Choroid plexus epithelial cell (primary cell): ENCODE measurements at places on chromosomes 1 and 21.

GRCh38 chr1:104136621-104137020 is 386.9 kb downstream of the AMY1C start:
- DNase-seq = no peak

GRCh38 chr21:33157303-33157702 is 72.4 kb upstream of the IFNAR2 start:
- DNase-seq = peak; percentile 13

DNA sequence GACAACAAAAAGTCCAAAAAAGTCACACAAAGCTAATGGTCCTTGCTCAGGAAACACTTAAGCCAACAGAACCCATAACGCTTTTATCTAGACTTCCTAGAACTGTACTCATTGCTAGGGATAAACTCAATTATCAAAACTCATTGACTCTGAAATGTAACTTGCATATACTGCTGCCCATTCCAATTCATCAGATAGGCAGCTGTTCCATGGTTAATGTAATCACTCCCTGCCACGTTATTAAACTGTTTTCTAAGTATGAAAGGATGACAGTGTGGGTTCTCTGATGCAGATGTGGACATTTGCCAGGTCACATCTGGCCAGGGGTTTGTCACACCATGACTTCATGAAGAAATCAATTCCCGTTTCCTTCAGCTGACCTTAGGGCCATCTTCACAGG is 30.3 kb upstream of the DNAJC11 start:
- DNase-seq = no peak

DNA sequence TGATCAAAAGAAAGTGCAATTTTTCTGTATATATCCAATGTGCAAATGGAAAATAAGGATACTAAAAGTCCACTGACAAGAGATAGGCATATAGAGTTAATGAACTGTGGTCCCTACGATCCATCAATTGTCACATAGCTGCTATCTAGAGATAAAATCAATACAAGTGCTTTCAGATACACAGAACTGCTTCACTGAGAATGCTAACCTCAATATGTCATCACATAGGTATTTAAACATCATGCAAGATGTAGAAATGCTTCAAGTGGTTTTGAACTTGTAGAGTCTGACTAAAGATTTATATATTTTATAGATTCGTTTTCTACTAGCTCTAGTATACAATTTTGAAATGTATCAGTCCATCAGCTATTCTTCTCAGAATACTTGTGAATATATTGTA is 1604.7 kb downstream of the PLA2G4A start:
- peak; percentile 71 for DNase-seq

- DNase-seq = peak; percentile 2
Measured at GRCh38 chr1:175708787-175709186, 34.6 kb downstream of the TNR start.

GRCh38 chr1:168842916-168843315 is 113.9 kb upstream of the DPT start:
- no peak for DNase-seq

DNA sequence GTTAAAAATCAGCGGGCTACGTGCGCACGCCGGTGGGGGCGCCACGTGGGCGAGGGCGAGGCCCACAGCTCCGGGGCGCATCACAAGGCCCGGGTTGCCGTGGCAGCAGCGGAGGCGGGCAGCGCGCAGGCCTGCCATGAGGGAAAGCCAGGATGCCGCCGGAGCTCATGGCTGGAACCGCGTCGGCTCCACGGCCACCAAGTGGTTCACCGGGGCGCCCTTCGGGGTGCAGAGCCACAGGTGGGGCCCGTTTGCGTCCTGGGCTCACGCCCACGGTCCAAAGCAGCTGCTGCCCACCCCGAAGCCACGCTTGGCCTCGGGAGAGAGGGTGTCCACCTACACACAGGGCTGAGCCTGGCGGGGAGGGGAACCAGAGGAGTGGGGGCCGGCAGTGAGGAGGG is 4.9 kb upstream of the TTC22 start:
- no peak for DNase-seq

DNA sequence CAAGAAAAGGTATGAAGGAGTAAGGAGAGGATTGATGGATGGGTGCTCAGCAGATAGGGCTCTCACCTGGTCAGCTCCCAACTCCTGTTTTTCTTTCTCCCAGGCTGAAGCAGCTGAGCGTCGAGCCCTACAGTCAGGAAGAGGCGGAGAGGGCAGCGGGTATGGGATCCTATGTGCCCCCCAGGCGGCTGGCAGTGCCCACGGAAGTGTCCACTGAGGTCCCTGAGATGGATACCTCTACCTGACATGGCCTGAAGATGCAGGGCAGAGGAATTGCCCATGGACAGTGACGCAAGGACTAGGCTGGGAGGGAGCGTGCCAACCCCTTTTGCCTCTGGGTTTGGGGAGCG is 739 bp downstream of the ZNF593 start:
- DNase-seq = no peak

DNA sequence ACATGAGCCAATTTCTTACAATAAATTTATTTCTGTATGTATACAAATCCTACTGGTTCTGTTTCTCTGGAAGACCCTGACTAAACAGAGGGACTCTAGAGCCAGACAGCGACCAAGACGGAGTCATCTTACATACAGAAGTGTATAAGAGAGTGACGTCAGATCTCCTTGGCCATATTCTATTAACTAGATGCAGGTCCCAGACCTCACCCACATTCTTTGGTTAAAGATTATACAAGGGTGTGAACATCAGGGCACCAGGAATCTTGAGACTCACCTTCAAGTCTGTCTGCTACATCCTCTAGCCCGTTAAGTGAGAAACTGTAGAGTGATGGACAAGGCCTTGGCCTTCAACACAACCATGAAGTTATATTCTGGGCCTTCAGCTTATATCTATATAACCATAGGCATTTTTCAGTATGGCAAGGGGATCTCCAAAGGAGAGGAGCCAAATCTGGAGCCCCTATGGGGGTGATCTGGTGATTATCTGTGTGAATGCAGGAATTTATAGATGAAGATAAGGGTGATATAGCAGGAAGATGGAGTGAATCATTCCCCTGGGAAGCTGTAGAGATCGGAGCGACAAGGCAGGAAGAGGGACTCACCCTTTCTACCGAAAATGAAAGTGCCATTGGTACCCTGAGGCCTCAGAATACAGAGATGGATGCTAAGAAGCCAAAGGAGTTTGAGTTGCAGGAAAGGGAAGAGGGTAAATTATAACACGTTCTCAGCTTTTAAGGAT is 83.9 kb downstream of the ADAMTS1 start:
- DNase-seq = no peak

GRCh38 chr1:27652111-27652864 is 17.3 kb upstream of the FGR start:
- no peak for DNase-seq

DNA sequence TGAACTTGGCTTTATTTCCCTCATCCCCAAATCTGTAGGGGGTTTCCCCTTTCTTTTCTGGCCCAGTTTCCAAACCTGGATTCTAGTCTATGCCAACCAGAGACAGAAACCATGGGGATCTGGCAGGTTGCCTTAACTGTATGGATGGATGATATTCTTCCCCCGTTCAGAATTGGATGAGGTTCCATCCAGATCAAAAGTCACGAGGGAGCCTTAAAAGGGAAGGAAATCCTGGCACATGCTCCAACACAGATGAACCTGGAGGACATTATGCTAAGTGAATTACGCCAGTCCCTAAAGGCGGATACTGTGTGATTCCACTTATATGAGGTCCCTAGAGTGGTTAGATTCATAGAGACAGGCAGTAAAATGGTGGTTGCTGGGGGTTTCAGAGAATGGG is 124.4 kb downstream of the HUNK start:
- DNase-seq = no peak
